Fibroblast of the aortic adventitia (primary cell): ENCODE measurements at places on chromosomes 12 and 14. TPM values are rescaled to one million over a fixed set of nuclear protein-coding genes. Genes with fewer than 3 reads are reported as not detected.
A peak's percentile ranks its signal among the peaks of the same experiment; 100 is the strongest.

DACT1 gene
- 13.6 and 23.0 TPM in 2 replicates for total RNA-seq

- no peak for DNase-seq
These were observed 119.1 kb downstream of the PTPN11 start for GRCh38 chr12:112537710-112538396.

- no peak for DNase-seq
These were observed 308.0 kb upstream of the FKBP4 start for GRCh38 chr12:2486796-2487195.

DDHD1 gene
- total RNA-seq, result 15.0 and 47.8 TPM in 2 replicates

ASIC1 gene
- 4.9 and 5.2 TPM in 2 replicates for total RNA-seq

GRCh38 chr12:65004270-65004669 lies 116.8 kb downstream of the WIF1 start:
- DNase-seq, result no peak

GRCh38 chr12:30067146-30067545 lies 283.4 kb upstream of the TMTC1 start:
- DNase-seq, result peak; percentile 34

- DNase-seq, result no peak
These were observed 443.6 kb upstream of the SOX5 start for GRCh38 chr12:24393071-24393470.

GRCh38 chr14:50875359-50876070 lies 3.7 kb downstream of the ABHD12B start:
- DNase-seq, result peak; percentile 17

TRIM9 gene
- 0.49 and 1.6 TPM in 2 replicates for total RNA-seq

GRCh38 chr12:81176796-81177195 lies 98.9 kb downstream of the ACSS3 start:
- DNase-seq, result no peak

DNA sequence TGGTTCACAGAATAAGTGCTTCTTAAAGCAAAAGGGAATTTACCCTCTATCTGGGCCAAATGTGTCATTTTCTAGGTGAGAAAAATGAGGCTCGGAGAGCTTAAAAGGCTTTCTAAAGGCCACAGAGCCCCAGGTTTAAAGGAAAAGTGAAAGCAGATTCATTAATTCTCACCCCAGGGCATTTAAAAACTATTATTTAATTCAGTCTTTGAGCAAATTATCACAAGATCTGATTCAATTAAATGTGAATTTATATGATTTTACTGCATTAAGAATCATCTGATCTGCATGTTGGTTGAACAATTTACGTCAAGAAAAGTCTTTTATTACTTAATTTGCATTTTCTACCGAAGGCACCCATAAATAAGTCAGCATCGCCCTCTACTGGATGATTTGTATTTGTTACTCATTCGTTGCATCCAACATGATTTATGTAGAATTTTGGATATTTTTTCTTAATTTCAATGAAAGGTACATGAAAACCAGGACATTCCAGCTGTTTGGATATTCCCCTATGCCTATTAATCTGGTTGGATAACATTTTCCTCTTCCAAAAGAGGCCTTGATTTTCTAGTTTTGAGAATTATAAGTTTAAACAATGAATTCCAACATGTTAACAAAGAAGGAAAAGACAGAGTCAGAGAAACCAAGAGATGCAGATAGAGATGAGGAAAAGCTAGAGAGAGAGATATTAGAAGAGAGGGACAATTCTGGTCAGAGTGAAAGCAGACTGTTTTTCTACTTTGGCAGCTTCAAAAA lies 19.1 kb upstream of the DHRS7 start:
- peak; percentile 89 for DNase-seq

MDGA2 gene
- total RNA-seq, result not detected in 2 replicates

GRCh38 chr14:99342204-99342603 lies 70.2 kb upstream of the BCL11B start:
- DNase-seq, result no peak

- no peak for DNase-seq
These were observed 25.0 kb downstream of the ERH start for GRCh38 chr14:69373104-69373503.

DNA sequence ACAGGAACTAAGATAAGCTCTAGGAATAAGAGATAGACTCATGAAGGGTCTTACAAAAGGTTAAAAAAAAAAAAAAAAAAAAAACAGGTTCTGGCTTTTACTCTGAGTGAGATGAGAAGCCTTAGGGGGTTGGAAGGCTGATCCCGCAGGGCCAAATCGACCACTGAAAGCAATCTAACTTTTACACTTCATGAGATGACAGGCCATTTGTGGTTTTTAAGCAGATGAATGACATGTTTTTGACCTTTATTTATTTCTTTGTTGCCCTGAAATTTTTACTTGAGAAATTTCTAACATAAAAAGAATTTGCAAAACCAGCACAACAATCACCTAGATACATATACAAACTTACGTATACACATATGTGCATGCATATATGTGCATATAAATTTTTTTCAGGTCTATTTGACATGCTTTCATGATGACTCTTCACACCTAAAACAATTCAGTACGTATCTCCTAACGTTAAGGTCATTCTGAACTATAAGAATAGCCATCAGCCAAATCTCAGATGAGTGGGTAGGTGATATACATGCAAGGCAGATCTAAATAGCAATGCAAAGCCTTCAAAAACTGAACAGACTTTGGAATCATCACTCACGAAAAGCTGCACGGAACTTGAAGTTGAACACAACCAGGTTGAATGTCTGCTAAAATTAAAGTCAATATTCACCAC lies 87.0 kb downstream of the R3HDM2 start:
- no peak for DNase-seq

DNA sequence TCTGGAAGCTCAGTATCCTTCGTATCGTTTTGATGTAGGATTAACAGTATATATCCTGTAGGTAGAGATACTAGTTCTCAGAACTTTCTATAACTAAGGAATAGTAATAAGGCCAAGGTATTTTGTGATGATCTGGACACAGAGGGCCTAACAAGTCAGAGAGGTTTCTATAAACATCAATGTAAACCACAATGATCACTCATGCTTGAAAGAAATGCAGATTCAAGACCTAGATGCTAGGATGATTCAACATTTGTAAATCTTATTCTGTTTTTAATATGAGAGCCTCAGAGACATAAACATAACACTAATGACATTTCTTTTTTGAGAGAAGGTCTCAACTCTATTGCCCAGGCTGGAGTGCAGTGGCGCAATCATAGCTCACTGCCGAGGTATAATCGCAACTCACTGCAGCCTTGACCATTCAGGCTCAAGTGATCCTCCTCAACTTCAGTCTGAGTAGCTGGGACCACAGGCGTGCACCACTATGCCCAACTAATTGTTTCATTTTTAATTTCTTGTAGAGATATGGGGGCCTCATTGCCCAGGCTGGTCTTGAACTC lies 16.2 kb downstream of the SUPT16H start:
- no peak for DNase-seq

GRCh38 chr14:59465316-59466135 lies at the start of gene GPR135:
Gene GPR135 (minus strand): TSS chr14:59465380. CDS start chr14:59465226, 154 bp downstream.
- DNase-seq, result no peak

- no peak for DNase-seq
These were observed 7.4 kb downstream of the SCARB1 start for GRCh38 chr12:124856132-124856841.

- DNase-seq, result peak; percentile 89
These were observed 63.6 kb downstream of the DAAM1 start for GRCh38 chr14:59251811-59252771.

- DNase-seq, result no peak
These were observed 139.0 kb upstream of the LRIG3 start for GRCh38 chr12:59059088-59059935.

DNA sequence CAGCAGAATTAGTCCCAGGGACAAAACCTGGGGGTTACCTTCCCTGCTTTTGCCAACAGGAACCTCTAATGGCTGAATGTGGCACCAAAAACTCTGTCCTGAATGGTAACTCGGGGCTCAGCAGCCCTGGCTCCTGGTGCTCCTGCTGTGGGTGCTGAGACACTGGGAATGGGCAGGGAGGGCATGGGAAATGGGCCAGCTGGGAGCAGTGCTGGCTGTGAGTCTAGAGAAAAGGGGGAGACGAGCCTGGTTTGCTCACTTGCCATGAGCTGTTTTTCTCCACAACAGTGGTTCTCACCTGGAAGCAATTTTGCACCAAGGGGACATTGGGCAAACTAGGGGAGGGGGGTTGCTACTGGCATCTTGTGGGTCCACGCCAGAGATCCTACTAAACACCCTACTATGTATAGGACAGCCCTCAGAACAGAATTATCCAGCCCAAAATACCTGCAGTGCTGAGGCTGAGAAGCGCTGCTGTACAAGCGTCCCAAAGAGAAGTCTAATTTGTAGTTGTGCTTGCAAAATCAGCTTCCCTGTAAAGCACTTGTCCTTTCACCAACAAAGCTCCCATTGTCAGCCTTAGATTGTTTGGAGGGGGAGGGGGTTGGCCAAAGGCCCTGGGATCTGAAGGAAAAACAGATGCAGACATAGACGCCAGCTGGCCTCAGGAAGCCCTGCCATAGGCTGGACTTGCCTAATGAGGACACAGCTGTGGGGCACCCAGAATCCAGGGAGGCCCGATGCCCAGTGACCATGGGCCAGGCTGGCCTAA lies 3.6 kb downstream of the LRRC74A start:
- no peak for DNase-seq

DNA sequence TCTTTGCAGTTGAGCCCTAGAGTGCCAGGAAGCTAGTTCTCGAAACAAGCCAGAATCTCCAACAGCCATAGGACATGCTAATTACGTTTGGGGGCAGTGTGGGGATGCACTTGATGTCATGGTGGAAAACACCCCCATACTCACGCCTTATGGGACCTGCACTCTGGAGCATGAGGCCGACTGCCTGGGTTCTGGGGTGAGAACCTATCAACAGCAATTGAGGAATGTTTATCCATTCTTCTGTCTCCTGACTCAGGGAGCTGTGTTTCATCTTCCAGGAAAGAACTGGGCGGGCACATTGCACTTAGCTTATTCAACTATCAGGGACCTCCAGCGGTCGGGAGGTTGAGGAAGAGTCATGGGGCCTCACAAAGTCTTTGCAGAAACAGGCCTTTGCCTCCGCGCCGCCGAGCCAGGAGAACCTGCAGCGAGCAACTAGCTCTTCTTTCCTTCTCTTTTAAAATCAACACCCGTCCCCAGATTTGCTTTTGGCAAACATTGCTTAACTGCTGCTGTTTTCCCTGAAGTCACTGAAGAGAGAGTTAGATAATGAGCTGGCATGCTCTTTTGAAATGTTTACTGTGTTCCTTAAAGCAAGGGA lies 226.1 kb upstream of the DIO3 start:
- no peak for DNase-seq

KRAS gene
- 9.2 and 18.6 TPM in 2 replicates for total RNA-seq

DNA sequence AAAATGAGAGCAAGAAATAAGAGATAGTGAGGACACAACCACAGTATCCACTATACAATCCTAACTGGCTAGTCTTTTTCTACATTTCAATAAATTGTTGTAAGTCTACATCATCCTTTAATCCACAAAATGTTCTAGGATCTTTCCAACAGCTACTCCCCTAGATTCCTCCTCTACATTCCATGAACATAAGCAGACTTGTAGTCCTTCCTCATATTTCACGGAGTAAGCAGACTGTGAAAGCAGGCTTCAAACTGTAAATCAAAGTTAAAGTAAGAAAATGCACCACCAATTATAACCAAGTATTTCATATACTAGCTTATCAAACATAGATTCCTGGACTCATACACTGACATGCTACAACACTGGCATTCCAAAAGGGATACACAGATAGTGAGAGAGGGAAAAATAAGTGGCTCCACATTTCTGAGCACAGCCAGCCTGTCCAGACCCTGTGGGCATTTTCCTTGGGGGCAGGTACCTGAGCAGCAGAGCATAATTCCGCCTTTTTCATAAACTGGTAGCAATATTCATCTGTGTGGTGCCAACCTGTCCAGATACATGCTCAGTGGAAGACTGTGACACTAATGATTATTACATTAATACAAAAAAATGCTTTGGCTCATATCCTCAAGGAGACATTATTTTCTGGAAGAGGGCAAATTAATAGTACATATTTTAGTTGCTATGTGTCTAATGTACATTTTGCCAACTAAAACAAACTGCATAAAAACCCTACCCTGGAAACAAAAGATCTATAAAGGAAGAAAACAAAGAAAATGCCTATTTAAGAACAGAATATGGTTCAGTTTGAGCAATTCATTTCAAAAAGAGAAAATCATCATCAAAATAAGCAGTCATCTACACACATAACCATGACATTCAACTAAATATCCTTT lies 113.3 kb upstream of the FSCB start:
- peak; percentile 20 for DNase-seq

DNA sequence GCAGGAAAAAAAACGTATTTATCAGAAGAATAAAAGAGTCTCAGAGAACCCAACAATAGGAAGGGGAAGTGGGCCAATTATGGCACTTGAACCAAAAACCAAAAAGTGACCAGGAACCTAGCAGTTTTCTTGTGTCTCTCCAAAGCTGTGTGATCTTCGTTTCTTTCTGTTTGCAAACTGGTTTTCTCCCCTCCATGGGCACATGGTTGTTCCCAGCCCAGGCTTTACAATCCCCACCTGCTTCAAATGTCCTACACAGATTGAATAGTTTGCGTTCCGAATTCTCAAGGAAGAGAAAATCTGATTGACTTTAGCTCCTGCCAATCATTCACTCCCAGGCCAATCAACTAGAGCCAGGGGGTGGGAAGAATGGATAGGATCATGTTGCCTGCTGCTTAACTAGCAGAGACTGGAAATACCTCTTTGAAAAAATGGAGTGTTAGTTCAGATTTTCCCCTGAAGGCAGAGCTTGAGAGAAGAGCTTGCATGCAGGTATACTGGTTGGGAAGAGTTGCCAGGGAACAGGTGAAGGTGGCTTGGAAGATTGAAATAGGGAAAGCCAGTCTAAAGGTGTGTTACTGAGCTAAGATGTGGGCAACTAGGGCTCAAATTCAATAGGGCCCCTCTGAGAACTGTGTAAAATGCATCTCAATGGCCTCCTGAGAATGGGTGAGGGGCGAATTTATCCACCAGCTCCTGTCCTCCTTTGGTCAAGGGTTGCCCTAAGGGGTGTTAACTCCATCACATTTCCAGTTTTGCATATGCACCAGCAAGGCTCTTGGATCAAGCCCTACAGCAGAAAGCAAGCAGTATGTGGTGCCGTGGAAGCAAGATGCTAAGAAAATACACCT lies 106.4 kb upstream of the SRRM4 start:
- DNase-seq, result no peak
